IMR-90 (cell line): ENCODE measurements at places on chromosomes 13 and 19. TPM values are rescaled to one million over a fixed set of nuclear protein-coding genes. Genes with fewer than 3 reads are reported as not detected.

TJP3 gene
- not detected in 2 replicates for total RNA-seq

CLEC17A gene
- not detected in 2 replicates for total RNA-seq

DNA sequence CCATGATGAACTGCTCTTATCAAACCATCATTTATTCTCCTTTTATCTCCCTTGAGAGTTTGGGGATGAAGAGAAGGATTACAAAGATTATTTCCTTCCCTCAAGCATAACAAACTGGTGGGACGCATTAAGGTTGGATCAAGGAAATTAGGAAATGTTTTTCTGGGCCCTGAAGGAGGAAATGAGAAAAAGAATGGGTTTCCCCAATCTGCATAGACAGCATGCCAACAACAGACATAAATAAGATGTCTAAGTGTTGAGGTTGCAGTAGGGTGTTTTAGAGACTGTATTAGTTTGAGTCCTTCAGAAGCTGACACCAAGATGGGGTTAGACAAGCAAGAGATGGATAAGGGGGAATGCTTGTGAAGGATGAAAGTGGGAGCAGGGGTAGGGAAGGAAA, 7.3 kb downstream of the EPSTI1 start:
- no peak overlapping the region for H3K27ac ChIP-seq
- H3K36me3 ChIP-seq, result no peaks in the 10 kb centered on the region
- no peak overlapping the region for H3K4me3 ChIP-seq
- DNase-seq, result no peak
- no peaks in the 10 kb centered on the region for H3K27me3 ChIP-seq
- no peaks in the 10 kb centered on the region for H3K4me1 ChIP-seq

DNA sequence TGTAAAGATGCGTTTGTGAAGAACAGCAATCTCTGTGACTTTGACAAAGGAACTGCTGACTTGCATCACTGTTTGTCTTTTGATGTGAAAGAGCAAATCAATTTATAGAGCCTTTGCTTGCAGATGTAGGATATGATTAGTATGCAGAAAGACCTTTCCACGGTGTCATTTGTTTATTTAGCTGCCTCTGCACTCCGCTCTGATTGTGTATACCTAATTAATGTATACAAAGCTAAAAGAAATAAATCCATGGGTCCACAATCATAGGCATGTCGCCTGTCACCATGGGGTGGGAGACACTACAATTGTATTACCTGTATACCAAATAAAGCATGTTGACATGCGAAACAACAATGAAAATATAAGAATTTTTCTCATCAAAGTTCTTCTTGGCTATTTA, 410.7 kb downstream of the MZT1 start:
- H3K27ac ChIP-seq, result no peak overlapping the region
- no peaks in the 10 kb centered on the region for H3K36me3 ChIP-seq
- H3K27me3 ChIP-seq, result no peaks in the 10 kb centered on the region
- no peak for DNase-seq
- no peaks in the 10 kb centered on the region for H3K4me1 ChIP-seq

DNA sequence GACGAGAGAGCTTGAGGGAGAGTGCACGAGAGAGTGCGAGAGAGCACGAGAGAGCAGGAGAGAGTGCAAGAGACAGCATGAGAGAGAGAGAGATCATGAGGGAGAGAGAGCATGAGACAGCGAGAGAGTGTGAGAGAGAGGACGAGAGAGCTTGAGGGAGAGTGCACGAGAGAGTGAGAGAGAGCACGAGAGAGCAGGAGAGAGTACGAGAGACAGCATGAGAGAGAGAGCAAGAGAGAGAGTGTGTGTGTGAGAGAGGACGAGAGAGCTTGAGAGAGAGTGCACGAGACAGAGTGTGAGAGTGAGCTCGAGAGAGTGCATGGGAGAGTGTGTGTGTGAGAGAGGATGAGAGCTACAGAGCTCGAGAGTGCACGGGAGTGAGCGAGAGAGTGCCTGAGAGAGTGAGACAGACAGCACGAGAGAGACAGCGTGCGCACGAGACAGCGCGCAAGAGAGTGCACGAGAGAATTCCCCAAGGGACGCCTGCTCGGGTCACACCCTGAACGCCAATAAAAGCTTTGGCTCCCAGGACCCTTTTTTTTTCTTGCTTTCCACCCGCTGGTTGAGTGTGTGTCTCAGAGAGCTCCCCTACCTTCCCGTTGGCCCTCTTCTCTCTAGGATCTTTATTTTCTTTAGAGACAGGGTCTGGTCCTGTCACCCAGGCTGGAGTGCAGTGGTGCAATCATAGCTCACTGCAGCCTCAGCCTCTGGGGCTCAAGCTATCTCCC, 3.7 kb downstream of the CD70 start:
- H3K4me1 ChIP-seq, result no peaks in the 10 kb centered on the region
- no peak overlapping the region for H3K4me3 ChIP-seq
- DNase-seq, result no peak
- peaks cover 23% of the 10 kb centered on the region for H3K27me3 ChIP-seq
- no peak overlapping the region for H3K27ac ChIP-seq
- no peaks in the 10 kb centered on the region for H3K36me3 ChIP-seq

GTF3A gene
- 116 and 148 TPM in 2 replicates for total RNA-seq

TMEM255B gene
- 0.36 and 0.83 TPM in 2 replicates for total RNA-seq

MAG gene
- not detected in 2 replicates for total RNA-seq

MCF2L gene
- total RNA-seq, result 0.18 TPM in 1 of 2 replicates, not detected in the other

CDADC1 gene
- 0.54 and 0.83 TPM in 2 replicates for total RNA-seq

SELENOV gene
- total RNA-seq, result not detected in 2 replicates

SMIM44 gene
- total RNA-seq, result not detected in 2 replicates

F10 gene
- total RNA-seq, result 7.2 and 9.1 TPM in 2 replicates

DNA sequence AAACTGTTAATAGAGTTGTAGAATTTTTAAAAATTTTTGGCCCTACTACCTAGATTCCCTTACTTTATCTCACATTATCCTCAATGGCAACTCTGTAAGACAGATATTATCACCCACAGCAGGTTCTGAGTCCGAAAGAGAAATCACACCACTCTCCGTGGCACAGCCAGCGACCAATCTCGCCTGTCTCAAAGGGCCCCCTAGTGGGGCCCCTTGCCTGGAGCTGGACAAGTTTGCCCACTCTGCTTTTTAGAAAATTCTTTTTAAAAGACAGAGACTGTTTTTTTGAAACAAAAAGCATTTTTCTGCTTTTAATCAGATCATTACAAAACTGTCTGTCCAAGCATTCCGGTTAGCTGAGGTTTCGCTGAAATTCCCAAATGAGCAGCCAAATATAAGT, 21.7 kb downstream of the PHF11 start:
- no peaks in the 10 kb centered on the region for H3K4me1 ChIP-seq
- H3K27me3 ChIP-seq, result no peaks in the 10 kb centered on the region
- H3K36me3 ChIP-seq, result peaks cover 21% of the 10 kb centered on the region
- no peak for DNase-seq
- no peak overlapping the region for H3K4me3 ChIP-seq

- H3K4me1 ChIP-seq, result no peaks in the 10 kb centered on the region
- H3K4me3 ChIP-seq, result no peak overlapping the region
- H3K27ac ChIP-seq, result no peak overlapping the region
- 0 out of 2 replicates have a peak, but pooled peaks cover 2% of the 10 kb centered on the region for H3K27me3 ChIP-seq
- no peak for DNase-seq
Measured at GRCh38 chr13:20923272-20923671, 20.7 kb upstream of the XPO4 start.

DNA sequence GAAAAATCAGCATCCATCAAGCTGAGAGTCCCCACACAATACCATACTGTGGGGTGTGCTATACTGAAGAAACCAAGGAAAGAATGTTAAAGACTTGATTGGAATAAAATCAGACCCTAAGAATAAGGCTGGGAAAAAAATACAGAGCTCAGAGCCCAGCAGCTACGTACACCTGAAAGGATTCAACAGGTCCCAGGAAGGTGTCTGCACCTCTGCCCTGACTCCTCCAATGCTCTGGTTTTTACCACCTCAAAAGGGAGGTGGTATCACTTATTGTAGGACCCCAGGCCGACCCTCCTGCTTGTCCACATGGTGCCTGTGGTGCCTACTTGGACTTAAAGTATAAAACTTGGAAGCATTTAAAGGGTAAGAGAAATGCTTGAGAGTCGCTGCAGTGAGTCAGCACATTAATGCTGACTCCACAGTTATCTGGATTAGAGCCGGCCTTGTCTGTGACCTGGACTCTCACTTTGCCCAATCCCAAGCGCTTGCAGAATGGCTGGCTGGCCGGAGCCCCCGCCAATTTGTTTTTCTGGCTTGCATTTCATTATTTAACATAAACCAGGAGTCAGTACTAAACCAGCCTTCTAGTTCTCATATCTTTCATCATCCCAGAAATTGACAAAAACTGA, 110.1 kb downstream of the FGF14 start:
- H3K36me3 ChIP-seq, result no peaks in the 10 kb centered on the region
- H3K27ac ChIP-seq, result no peak overlapping the region
- peaks cover 7% of the 10 kb centered on the region for H3K4me1 ChIP-seq
- H3K4me3 ChIP-seq, result no peak overlapping the region

GRCh38 chr19:19943848-19944582, 43.3 kb downstream of the ZNF93 start:
- H3K27me3 ChIP-seq, result no peaks in the 10 kb centered on the region
- H3K4me3 ChIP-seq, result no peak overlapping the region
- H3K4me1 ChIP-seq, result no peaks in the 10 kb centered on the region
- no peak for DNase-seq

TMEM59L gene
- under 0.01 and 0.28 TPM in 2 replicates for total RNA-seq

LILRA1 gene
- not detected in 2 replicates for total RNA-seq

GRCh38 chr13:50595196-50595595, 248.3 kb downstream of the DLEU7 start:
- H3K27me3 ChIP-seq, result peaks cover 44% of the 10 kb centered on the region
- no peaks in the 10 kb centered on the region for H3K36me3 ChIP-seq
- peaks cover under 1% of the 10 kb centered on the region for H3K4me1 ChIP-seq
- no peak for DNase-seq

GRCh38 chr13:81568824-81569223, 1227.9 kb upstream of the SPRY2 start:
- H3K36me3 ChIP-seq, result no peaks in the 10 kb centered on the region
- H3K27ac ChIP-seq, result no peak overlapping the region
- H3K27me3 ChIP-seq, result no peaks in the 10 kb centered on the region
- H3K4me1 ChIP-seq, result no peaks in the 10 kb centered on the region

DNA sequence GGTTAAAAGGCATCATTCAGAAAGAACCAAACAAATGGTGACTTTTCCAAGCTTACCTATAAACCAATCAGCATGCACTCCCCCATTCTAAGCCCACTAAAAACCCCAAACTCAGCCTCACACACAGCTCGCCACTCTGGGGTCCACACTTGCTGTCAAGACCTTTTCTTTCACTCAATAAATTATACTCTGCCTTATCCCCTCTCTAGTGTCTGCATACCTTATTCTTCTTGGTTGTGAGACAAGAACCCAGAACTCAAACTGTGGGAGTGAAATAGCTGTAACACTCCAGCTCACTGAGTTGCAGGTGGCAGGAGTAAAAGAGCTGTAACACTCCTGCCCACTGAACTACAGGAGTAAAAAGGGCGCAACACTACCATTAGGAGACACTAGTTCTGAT, 559.0 kb downstream of the TBC1D4 start:
- H3K4me3 ChIP-seq, result no peak overlapping the region
- H3K27ac ChIP-seq, result no peak overlapping the region
- H3K36me3 ChIP-seq, result no peaks in the 10 kb centered on the region
- no peaks in the 10 kb centered on the region for H3K4me1 ChIP-seq
- DNase-seq, result no peak

TPTE2 gene
- not detected in 2 replicates for total RNA-seq

DNA sequence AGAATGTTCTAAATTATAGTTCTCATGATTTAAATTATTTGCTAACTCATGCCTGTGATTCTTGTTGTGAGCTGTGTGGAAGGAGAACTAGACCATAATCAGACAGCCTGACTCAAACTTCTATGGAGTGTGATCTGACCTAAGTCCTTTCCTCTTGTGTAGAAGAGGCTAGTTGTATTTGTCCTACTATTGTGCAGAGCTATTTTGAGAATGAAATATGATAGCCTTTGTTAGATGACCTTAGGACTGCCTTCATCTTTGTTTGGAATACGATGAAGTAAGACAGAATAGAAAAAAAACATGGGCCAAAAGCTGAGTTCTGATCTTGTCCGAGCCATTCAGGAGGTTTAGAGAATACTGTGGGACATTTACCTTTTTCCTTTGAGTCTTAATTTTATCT, 119.4 kb downstream of the STOML3 start:
- no peaks in the 10 kb centered on the region for H3K27me3 ChIP-seq
- H3K27ac ChIP-seq, result no peak overlapping the region
- no peaks in the 10 kb centered on the region for H3K36me3 ChIP-seq
- H3K4me3 ChIP-seq, result no peak overlapping the region
- no peaks in the 10 kb centered on the region for H3K4me1 ChIP-seq

DNA sequence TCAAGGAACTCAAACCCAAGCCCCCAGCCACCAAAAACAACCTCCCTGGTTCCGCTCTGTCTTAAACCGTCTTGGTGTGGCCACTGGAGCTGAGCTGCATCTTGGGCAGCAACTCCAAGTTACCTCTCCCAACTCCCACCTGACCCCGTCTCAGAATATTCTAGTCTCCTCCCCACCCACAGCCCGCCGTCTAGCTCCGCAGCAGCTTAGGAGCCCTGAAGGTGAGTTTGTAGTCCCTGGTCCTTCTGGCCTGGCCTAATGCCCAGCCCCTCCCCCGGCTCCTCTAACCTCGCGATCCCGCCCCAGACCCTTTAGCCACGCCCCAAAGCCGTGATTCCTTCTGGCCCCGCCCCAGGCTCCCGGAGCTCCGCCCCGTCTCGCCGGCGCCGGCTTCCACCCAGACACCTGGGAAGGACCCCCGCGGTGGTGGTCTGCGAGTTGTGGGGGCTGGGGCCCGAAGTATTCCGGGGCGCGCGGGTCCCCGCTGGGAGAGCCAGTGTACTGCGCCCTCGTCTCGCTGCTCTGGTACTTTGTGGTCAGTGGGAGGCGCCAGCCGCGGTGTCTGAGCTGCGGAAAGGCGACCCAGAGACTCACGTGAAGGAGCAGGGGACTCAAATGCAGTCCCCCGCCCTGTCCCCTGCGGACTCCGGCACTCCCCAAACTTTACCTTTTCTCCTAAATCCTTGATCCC, 2.5 kb upstream of the LHB start:
- peaks cover 17% of the 10 kb centered on the region for H3K36me3 ChIP-seq
- DNase-seq, result peak; percentile 17
- peaks cover 5% of the 10 kb centered on the region; the same call in 1 of the 2 replicates for H3K4me1 ChIP-seq
- H3K27ac ChIP-seq, result no peak overlapping the region
